Stimulated activated CD8-positive, alpha-beta memory T cell treated with anti-CD3 and anti-CD28 coated beads, Interleukin-7, amount 100 ng/mL, for 24 hours (primary cell): ENCODE measurements at places on chromosomes 3 and 15.

DNA sequence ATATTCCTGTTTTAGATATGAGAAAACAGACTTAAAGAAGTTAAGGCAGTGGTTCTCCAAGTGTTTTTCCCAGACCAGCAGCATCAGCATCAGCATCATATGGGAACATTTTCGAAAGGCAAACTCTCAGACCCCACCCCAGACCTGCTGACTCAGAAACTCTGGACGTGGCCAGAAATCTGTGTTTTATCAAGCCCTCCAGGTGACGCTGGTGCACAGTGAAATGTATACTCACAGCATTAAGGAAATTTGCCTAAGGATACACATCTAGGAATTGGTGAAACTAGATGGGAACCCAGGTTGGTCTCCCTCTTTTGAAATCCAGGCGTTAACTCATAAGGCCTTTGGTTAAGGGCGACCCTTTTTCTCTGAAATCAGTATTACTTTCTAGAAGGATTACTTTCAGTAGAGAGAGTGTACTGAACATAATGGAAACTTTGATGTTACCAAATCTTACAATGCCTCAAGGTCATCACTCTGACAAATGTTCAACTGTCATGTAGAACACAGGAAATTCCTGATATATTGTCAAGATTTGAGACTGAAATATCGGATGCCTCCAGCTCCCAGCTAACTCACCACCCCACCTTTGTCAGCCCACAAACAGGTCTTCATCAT is 910.2 kb downstream of the ROBO1 start:
- no peak for DNase-seq

- no peak for DNase-seq
Measured at GRCh38 chr3:188051801-188052168, 102.2 kb upstream of the LPP start.

- no peak for DNase-seq
Measured at GRCh38 chr3:127206154-127206553, 13.2 kb downstream of the PRR23E start.

DNA sequence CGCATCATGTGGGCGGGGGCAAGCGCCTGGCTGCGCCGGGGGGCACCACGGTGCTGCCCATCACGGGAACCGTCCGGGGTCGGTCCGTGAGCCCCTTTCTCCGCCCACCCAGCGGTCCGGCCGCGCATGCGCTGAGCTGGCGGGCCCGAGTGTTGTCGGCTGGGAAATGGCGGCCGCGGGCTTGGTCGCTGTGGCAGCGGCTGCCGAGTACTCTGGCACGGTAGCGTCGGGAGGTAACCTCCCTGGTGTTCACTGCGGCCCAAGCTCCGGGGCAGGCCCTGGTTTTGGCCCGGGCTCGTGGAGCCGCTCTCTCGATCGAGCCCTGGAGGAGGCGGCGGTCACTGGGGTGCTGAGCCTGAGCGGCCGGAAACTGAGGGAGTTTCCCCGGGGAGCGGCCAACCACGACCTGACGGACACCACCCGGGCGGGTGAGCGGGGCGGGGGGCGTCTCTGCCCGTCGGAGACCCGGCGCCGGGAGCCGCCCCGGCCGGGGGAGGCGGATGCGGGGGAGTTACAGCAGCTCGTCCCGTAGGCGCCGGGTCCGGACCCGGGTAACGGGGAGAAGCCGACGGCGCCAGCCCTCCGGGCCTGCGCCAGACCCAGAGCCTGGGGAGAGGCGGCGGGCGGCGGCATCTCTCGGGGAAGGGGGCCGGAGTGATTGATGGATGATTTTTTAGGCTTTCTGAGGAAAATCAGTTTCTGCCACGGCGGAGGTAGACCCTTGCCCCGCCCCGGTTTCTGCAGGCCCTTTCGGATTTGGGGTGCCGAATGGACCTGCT is at the start of gene LRCH3:
Gene LRCH3 (plus strand): TSS at position 142 of the 779 bp plus-strand sequence. CDS start 25 bp downstream, at position 167.
- DNase-seq, result peak; percentile 63

DNA sequence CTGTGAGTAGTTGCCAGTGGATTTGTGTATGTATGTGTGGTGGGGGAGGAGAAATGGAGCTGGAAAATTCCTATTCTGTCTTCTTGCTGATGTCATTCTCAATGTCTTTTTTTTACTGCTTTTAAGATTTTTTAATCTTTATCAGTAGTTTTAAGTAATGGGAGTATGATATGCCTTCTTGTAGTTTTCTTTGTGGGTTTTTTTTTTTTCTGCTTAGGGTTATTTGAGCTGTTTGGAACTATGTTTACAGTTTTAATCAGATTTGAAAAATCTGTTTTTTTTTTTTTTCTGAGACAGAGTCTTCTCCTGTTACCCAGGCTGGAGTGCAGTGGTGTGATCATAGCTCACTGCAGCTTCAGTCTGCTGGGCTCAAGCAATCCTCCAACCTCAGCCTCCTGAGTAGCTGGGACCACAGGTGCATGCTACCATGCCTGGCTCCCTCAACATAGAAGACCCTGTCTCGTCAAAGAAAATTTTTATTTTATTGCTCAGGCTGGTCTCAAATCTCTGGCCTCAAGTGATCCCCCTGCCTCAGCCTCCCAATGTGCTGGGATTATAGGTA is 37.1 kb downstream of the RPL39L start:
- no peak for DNase-seq
